CD4-positive, alpha-beta T cell treated with Interleukin-1 beta for 1 hour (primary cell): ENCODE measurements at places on chromosomes 11 and 22.
A peak's percentile ranks its signal among the peaks of the same experiment; 100 is the strongest.

DNA sequence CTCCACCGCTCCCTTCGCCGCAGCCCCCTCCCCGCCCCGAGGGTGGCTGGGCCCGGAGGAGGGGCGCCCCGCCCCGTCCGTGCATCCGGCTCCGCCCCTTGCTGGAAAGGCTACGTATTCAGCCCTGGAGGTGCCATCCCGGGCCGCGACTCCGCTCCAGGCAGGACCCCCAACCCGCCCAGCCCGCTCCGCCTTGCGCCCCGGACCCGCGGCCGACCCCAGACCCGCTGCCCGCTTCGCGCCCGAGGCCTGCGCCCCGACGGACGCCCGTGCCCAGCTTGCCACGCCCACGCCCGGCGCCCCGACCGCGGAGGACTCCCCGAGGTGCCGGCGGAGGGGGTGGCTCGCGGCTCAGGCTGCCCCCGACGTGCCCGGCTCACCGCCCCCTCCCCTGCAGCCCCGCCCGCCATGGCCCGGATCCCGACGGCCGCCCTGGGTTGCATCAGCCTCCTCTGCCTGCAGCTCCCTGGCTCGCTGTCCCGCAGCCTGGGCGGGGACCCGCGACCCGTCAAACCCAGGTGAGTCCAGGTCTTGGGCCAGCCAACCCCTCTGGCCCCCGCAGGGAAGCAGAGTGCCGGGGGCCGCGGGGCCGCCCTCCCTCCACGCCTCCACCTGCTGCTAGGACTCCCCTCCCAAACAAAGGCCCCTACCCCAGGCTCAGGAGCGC is at the start of gene ADM2:
Gene ADM2, plus strand, starts transcription at position 104 of the 667 bp plus-strand sequence. Its CDS starts 305 bp downstream, at position 409.
- DNase-seq = peak; percentile 59

GRCh38 chr11:101914341-101914737 is 471 bp upstream of the CEP126 start:
- DNase-seq = no peak

DNA sequence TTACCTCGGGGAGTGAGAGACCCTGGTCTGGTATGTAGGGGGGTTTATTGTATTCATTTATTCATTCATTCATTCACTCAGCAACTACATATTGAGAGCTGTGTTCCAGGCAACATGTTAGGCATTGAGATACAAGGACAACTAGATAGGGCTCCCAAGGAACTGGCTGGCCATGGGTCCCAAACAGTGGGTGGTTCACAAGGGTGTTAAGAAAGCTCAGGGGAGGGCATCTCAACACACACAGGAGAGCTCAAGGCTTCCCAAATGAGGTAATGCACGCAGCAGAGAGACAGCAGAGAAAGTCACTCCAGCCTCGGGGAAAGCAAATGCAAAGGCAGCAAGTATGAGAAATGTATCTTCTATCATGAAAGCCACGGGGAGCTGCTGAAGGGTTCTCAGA is 51.8 kb downstream of the BTG4 start:
- no peak for DNase-seq

DNA sequence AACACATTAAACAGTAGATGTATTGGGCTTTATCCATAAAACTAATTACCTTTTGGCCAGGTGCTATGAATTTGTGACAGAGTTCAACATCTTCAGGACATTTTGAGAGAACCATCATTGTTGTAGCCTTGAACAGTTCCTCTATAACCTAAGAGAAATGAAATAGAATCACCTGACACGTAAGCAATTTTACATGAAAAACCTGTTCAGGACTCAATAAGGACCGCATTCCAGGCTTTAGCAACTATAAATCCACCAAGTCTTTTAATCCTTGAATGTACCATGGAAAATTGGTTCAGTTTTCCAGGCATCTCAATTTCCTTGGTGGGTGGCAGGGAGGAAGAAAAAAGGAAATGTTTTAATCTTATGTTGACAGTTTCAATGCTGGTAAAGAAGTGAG is 60.9 kb upstream of the GAB2 start:
- no peak for DNase-seq

GRCh38 chr11:68303083-68303482 is 9.3 kb upstream of the LRP5 start:
- DNase-seq = no peak

DNA sequence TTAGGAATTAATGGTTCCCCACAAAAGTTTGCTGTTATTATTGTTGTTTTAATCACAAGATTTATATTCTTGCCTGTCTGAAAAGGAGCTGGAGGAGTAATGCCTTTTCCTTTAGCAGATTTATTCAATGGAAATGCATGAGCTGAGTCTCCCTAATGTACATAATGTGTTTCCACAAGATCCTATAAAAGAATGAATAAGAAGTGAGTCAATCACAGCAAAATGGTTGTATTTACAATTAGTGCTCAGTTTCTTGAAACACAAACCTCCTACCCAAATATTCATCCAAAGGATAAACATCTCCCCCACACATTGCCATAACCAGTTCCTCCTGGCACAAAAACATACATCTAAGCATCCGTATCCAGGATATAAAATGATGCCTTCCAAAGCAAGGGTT is 33.3 kb downstream of the ME3 start:
- DNase-seq = no peak

DNA sequence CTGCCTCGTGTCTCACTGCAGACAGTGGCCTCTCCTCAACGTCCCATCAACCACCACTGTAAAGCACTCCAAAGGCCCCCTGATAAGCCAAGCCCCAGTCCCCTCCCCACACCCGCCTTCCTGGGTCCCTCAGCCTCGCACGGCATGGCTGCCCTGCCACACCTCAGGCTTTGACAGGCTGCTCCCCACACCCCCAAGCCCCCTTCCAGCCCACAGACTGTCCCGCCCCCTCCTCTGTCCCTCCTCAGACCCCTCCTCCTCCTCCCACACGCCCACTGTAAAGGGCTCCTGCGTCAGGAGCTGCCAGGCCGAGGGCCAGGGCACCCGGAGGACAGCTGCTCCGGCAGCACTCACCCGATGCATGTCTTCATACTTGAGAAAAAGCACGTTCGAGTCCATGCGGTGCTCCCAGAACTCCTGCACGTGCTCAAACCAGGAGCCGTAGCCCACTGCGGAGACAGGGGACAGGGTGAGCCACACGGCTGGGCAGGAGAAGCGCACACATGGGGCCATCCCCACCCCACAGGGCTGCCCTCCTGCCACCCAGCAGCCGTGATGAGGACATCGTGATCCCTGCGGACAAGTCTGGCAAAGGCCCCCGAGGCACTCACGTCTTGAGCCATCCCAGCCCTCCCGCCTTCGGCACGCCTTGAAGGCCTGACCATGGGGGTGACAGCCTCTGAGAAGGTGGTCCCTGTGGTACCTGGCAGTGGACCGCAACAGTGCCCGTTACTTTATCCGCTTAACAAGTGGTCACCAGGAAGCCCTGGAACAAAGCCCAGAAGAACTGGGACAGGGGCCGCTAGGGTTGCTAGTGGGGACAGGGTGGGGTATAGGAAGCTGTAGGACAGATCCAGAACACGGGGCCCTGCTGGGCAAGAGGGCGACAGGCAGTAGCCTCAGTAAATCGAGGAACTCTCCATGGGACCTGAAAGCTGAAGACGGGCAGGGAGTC is 21.5 kb upstream of the EFCAB6 start:
- DNase-seq = no peak

DNA sequence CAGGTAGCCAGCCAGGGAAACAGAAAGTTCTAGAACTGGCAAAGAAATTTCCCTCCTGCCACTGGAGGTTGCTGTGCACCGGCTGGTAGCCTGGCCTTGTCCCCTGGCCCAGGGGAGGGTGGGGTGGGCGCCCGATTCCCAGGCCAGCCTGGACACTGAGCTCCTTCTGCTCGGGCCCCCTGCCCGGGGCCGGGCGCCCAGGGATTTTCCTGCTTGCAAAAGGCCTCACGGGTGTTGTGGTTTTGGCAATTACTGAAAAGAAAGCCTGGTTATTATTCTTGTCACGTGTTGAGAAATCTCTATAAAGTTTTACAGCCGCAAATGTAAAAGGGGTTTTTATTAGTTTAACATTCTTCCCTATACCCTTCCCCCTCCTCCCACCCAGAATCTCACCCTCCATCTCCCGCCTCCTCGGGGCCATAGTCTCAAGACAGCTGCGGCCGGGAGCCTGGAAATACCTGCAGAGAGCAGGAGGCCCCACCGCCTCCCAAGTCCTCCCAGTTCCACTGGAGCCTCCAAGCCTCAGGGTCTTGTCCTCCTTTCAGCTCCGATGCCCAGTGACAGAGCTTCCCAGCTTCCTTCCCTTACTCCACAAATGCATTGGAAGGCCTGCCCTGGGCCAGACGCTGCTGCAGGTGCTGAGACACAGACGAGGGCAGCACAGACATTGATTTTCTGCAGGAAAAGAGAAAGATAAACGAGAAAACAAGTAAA is 1515.6 kb downstream of the TBC1D22A start:
- DNase-seq = no peak

DNA sequence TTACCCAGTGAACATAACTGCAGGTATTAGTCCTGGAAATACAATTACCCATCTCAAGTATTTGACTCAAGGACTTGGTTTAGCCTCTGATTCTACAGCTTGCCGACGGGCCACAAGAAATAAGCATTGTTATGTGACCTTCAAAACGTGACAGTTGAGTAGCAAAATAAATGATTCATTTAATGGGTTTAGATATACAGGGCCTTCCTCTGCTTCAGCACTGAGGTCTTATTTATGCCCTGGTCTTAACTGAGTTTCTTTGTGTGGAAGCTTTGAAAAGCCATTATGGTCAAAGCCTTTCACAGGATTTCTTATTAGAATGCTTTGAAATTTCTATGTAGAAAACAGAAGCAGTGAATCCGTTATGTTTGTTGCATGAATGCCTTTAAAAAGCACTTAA is 899.2 kb upstream of the API5 start:
- no peak for DNase-seq

DNA sequence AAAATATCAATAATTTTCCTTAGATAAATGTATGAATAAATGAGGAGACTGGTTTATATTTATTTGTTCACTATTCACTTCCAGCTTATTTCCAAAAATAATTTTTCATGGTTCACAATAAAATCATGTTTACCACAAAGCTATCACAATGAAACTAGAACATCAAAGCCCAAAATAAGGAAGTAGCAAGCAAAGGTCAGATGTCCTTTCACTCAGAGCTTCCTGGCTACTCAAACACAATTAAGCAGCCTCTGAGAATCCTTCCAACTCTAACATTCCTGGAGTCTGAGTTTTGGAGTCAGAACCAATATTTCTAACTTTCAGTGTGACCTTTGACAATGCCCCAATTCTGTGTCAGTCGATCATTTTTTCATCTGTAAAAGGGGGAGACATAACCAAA is 527.0 kb downstream of the SOX6 start:
- DNase-seq = no peak

DNA sequence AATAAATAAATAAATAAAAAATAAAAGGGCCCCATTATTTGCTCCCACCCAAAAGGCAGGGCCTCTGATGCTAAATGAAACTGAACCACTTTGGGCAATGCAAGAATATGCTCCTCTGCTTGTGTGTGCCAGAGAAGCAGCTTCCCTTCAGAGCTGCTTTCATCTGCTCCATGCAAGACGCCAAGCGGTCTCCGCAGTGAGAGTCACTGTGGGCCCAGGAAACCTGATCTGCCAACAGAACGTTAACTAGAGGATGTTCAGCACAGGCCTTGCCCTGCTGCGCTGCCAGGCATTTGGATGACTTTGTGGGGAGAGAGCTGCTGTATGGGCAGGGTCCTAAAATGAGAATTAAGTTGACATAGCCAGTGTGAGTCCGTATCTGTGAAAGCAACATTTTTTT is 43.7 kb upstream of the APOA1 start:
- DNase-seq = no peak

DNA sequence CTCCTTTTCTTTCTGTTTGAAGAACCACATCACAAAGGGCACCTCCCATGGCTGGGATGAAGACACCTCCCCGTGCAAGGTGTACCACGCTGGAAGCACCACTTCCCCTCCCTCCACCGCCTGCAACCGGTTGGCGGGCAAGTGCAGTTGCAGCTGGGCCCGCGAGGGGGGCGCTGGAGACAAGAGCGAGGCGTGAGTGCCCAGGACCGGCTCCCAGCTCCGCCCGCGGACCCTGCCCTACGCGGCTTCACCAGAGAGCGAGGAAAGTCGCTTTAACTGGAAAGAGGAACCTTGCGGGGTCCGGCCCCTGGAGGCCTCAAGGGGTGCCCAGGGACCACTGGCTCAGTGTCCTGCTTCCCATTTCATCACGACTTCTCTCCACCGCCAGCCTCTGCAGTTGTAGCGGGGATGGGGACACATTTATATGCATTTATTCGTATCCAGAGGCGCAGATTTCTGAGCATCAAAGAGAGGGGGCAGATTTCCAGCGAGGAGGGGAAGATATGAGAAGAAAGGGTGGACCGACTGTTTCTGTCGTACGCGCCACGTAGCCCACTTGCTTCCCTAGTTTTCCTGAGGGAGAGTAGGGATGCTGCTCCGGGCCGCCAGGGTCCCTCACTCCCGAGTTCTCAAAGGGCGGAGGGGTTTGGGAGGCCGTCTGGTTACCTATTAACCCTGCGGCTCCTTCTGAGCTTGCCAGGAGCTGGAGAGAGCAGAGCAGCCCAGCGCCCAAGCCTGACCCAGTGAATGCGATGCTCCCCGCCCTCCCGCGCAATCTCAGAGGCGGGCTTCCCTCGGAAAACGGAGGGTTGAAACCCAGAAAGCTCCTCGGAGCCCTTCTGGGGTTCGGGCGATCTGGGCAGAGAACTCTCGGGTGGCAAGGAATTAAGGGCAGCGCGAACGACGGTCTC is 3.5 kb downstream of the ESAM start:
- peak; percentile 68 for DNase-seq

GRCh38 chr11:117130879-117131278 is 13.2 kb upstream of the PAFAH1B2 start:
- no peak for DNase-seq

DNA sequence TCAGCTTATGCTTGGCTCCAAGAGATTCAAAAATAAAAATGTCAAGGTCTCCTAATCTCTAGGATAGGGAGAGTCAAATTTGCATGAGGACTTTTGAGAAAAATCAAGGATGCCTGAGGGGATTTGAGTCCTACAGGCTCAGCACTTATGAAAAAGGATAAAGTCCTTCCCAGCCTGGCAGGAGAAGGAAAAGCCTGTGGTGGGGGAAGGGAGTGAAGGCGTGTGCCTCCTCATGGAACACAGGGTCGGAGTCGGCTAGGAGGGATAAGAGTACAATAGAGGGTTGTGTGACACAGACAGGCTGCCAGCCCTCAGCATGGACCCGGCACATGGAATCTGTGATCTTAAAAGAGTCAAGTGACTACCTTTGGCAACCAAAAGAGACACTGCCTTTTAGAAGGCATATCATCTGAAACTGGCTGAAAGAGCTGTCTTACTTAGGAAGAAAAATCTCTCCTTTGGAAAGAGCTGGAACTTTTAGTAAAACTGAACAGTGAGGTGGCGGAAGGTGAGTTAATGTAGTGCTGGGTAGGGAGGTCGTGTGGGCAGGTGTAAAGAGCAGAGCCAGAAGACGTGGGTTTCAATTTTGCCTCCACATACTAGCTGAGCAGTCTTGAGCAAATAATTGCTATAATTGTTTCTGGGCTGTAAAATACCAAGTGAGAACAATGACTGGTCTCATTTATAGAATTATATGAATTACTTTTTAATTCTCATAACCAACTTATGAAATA is 58.8 kb upstream of the RDX start:
- DNase-seq = no peak
